ENCODE measurements at places on chromosomes 5 and 9.

- DNase-seq: no peak
Measured at GRCh38 chr9:114132550-114132918, 22.8 kb upstream of the COL27A1 start.

DNA sequence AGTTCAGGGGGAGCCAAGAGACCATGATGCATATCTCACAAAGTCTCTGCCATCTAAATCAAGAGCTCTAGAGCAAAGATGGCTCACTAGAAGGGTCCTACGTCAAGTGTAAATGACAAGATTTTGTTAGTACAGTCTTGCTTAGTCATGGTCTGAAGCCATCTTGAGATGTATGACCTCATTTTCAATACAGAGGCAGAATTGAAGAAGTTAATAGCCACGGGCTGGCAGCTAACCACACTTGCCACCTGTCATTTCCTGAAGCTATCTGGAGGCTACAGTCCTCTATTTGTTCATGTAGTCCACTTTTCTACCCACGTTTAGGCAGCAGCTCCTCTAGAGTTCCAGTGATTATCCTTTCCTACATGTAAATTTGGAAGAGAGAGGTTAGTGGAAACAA is 231.7 kb upstream of the CDH12 start:
- no peak for DNase-seq

GRCh38 chr9:136363949-136364748 is 605 bp upstream of the DNLZ start:
- no peak for DNase-seq

GRCh38 chr5:126645132-126645531 is 44.4 kb downstream of the PHAX start:
- DNase-seq: no peak

- no peak for DNase-seq
Measured at GRCh38 chr5:57696389-57696769, 213.8 kb upstream of the ACTBL2 start.

- DNase-seq: no peak
Measured at GRCh38 chr9:28598408-28598807, 1025.1 kb upstream of the C9orf72 start.

DNA sequence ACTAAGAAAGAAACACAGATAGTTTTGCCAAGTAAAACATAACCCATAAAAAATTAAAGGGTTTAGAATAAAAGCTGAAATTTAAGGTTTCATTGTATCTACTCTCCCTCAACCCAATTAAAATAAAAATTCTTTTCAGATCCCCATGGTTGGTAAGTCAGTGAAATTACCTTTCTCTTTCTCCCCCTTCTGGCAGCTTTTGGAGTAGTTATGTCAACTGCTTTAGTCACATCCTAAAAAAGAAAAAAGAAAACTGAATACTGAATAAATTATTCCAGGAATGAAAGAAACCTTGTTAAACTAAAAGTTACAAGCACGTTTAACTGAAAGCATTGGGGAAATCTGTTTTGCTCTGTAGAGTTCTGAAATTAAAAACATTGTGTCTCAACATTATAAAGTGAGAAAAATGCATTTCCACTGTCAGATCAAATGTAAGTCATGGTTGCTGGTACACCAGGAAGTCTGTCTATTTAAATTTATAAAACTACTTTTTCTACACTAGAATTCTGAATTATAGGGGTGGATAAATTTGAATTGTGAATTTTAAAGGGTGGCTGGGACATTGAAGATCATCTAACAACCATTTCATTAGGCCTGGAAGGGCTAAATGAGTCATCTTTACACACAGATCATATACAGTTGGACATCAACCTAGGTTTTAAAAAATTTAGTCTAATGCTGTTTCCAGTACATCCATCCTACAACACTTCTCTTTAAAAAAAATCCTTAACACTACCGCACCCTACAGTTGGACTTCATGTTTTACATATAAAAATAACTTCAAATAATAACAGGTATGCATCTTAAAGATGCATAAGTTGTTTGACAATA is 24.7 kb downstream of the PSIP1 start:
- no peak for DNase-seq
